Stimulated activated CD4-positive, alpha-beta T cell treated with anti-CD3 and anti-CD28 coated beads, Interleukin-1b, Interleukin-23, amount 100 ng/mL, for 48 hours (primary cell): ENCODE measurements at places on chromosomes 7 and 10.

GRCh38 chr10:74925708-74926107 lies 99.3 kb downstream of the KAT6B start:
- DNase-seq, result no peak

- DNase-seq, result no peak
Measured at GRCh38 chr7:112023282-112023681, 182.9 kb downstream of the DOCK4 start.

DNA sequence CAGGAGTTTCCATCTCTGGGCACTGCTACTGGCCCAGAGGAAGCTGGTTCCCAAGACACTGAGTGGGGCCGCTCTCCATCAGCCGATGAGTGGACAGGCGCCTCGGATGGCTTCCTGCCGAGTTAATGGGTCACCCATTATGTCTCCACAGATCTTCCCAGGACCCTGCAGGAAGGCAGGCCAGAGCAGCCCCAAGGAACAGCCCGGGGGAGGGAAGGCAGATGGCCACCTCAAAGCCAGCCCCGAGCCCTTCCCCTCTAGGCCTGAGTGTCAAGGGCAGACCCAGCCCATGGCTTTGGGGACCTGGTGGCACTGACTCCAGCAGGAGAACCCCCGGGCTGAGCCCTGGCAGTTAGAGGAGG lies 3.4 kb upstream of the LFNG start:
- DNase-seq, result no peak

DNA sequence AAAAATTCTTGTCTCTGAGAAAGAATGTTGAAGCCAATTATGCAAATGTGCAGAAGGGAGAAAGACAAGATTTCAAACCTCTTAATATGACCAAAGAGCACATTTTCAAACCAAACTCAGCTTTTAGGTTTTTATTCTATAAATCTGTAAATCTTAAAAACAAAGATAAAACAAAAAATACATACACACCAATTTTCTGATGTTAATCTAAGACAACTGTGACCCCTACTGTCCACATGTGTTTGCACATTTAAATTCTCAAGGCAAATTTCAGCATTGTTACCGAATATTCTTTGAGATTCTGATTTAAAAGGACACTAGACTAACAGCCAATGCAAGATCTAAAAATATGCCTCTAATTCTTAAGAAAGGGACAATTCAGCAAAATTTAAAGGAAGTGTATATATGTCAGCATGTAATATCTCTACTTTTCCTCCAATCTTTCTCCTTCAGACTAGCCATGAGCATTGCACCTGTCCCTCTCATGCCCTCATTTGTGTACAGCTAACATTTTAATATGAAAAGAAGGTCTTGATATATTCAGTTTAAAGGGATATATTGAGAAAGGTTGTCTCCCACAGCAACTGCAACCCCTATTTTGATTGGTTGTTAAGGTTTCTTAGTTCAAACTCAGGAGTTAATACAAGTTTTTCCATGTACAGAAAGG lies 417.9 kb downstream of the IPMK start:
- DNase-seq, result no peak

DNA sequence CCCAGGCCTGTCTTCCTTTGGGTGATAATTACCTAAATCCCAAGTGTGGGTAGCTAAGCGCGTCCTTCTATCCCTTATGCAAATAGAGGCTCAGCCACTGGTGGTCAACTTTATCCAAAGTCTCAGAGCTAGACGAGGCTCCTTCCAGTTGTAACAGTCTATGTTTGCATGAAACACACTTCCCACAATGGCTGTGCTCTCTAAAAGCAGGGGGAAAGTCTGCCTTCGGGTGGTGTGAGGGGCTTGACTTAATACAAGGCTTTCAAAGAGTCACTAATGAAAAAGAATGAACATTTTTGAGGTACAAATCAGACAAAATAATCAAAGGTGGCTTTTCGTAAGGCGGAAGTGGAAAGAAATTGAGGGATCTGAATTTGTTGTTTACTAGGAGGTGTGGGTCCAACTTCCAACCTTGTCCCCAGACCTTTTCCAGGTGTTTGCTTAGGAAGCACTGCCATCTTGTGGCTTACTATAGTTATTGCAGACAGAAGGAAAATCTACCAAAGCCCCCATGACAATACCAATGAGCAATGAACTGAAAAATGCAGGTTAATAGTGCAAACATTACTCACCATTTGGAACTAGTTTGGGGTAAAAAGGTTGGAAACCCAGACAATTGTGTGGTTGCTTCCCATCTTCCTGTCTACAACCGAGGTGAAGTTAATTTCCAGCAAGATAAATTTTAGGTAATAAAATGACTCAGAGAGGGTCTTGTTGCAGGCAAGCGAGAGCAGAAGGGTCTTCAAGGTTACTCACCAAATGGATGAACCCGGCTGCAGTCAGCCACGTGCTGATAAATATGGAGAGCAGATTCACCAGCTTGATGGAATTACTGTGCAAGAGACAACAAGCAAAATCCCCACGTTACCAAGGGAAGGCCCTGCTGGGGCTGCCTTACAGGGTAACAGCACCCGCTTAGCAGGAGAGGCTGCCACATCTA lies 525.7 kb downstream of the KCNMA1 start:
- DNase-seq, result no peak
